ENCODE measurements at places on chromosomes 7 and 10.

GRCh38 chr7:68613897-68614296 lies 984.4 kb upstream of the AUTS2 start:
- DNase-seq: no peak

DNA sequence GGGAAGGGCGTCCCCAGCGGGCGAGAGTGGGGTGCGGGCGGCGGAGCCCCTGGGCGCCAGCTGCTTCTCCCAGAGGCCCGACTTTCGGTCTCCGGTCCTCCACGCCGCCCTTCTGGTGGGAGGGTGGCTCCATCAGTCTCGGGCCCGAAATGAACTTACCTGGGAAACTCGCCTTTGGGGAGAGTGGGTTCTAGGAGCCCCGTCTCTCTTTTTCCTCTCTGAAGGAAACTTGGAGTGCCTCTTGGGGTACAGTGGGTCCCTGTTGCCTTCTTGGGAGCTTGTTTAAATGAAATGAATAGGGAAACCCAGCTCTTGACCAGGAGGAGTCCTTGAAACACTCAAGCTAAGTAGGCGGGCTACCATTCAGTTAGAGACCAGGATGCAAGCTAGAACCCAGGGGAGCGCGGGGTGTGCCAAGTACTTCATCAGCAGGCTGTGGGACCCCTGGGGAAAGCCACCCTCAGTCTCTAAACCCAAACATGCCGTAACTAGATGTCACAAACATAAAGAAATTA lies 1.3 kb downstream of the SLC26A4 start:
- DNase-seq: no peak

DNA sequence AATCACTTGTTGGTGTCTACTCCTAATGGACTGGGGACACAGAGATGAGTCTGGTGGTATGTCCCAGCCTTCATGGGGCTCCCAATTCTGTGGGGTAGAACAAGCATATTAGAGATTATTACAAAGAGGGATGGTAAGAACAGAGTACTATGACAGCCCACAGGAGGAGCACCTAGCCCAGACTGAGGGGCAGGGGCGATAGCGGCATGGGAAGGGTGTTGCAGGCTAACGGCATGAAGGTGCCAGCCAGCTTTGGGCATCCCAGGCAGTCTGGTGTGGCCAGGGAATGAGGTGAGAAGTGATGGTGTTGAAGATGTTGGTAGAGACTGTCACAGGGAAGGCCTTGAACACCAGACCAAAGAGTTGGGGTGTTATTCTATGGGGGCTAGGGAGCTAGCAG lies 280.0 kb downstream of the RPS24 start:
- no peak for DNase-seq

DNA sequence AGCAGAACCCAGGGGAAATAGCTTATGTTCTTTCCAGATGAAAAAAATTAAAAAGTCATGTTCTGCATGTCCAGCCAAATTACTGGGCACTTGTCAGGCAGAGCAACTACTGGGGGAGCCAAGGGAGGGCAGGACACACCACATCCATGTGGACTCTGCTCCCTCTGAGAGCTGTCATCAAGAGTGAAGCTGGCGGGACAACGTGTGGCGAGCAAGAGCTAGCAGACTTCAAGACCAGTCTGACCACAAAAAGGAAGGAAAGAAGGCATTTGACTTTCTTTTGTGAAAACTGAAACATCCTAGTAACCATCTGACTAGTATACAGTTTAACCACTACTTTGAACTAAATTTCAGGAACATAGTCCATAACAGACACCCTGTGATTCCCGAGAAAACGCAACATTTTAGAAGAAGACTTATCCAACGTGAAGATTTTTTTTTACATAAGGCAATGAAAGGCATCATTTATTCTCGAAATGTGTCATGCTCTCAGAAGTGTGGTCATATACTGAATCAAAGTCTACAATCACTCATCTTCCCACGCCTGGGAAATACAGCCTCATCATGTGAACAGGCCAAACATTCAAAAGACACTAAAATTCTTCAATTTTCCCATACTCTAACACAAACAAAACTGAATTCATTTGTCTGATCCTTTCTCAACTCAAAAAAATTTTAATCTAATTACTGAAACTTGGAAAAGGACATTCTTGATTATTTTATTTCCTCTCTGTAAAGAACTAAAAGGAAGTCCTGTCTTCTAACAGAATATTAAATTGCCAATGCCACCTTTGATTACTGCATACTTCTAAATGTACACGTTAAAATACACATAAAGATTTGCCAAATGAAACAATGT lies 15.5 kb downstream of the CYTH3 start:
- DNase-seq: no peak

GRCh38 chr7:36904101-36904500 lies 179.8 kb upstream of the AOAH start:
- DNase-seq: no peak

GRCh38 chr7:100745184-100745583 lies 11.8 kb downstream of the ZAN start:
- no peak for DNase-seq
